Thyroid gland (tissue), 4 donors: ENCODE measurements at places on chromosomes 7 and 10. TPM values are rescaled to one million over a fixed set of nuclear protein-coding genes. Genes with fewer than 3 reads are reported as not detected.
A peak's percentile ranks its signal among the peaks of the same experiment; 100 is the strongest.

DNA sequence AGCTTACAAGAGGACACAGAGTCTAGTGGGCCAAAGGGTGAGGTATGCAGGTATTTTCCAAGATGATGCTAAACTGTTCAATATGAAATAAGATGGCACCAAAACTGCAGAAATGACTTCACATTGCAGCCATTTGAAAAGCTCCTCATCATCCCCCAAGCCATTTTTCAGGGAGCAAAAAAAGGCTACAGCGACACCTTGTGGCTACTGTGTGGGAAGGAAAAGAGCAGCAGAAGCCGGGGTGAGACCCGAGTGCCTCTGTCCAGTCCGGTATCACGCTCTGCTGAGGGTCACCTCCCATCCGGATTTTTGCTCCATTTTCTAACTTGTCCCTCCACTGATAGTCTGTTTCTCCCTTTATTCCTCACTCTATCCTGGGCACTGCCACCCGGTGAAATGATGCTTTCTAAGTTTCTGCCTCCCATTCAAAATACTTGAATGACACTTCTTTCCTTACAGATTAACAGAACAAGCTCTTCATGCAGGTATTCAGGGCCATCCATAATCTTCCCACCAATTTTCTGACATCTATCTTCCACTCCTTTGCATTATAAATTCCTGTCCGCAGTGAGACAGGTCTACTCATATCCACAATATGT, 220.2 kb downstream of the DGKI start:
- no peaks in the 10 kb centered on the region for H3K36me3 ChIP-seq
- H3K27me3 ChIP-seq, result no peaks in the 10 kb centered on the region
- DNase-seq, result peak; percentile 78
- H3K4me3 ChIP-seq, result no peak overlapping the region
- no peak overlapping the region for H3K27ac ChIP-seq

GRCh38 chr7:100568896-100569844, 4.5 kb downstream of the SAP25 start:
- peak overlapping the region; percentile 46 for H3K27ac ChIP-seq
- H3K36me3 ChIP-seq, result no peaks in the 10 kb centered on the region
- peaks cover 12% of the 10 kb centered on the region for H3K4me1 ChIP-seq
- H3K27me3 ChIP-seq, result no peaks in the 10 kb centered on the region

- no peaks in the 10 kb centered on the region for H3K27me3 ChIP-seq
- DNase-seq, result peak; percentile 20
Measured at GRCh38 chr7:15685358-15686294, 857 bp downstream of the MEOX2 start.

- H3K27me3 ChIP-seq, result no peaks in the 10 kb centered on the region
- DNase-seq, result no peak
- no peak overlapping the region for H3K4me3 ChIP-seq
- H3K36me3 ChIP-seq, result no peaks in the 10 kb centered on the region
- no peak overlapping the region for H3K27ac ChIP-seq
Measured at GRCh38 chr7:7156663-7157062, 25.7 kb upstream of the C1GALT1 start.

DNA sequence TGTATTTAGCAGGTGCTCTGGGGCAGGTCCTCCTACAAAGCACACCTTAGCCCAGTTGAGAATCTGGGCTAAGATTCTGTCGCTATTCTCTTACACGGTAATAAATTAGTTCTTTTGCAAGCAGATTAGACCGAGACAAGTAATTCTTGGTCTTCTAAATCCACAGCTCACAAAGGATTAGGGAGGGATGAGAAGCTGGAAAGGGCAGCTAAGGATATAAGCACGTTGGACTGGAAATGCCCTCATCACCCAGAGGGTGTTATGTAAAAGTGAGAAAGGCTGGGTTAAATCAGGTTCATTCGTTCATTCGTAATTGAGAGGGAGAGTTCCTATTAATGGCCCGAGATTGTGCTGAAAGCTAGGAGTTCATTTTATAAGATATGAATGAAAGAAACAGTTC, 41.8 kb downstream of the PFKFB3 start:
- no peak overlapping the region for H3K27ac ChIP-seq
- H3K36me3 ChIP-seq, result no peaks in the 10 kb centered on the region
- no peak overlapping the region for H3K4me3 ChIP-seq
- DNase-seq, result no peak

GRCh38 chr10:67385089-67385488, 310.9 kb downstream of the CTNNA3 start:
- H3K4me1 ChIP-seq, result no peaks in the 10 kb centered on the region
- no peak for DNase-seq
- no peak overlapping the region for H3K4me3 ChIP-seq
- H3K27ac ChIP-seq, result no peak overlapping the region
- no peaks in the 10 kb centered on the region for H3K27me3 ChIP-seq
- no peaks in the 10 kb centered on the region for H3K36me3 ChIP-seq

DNA sequence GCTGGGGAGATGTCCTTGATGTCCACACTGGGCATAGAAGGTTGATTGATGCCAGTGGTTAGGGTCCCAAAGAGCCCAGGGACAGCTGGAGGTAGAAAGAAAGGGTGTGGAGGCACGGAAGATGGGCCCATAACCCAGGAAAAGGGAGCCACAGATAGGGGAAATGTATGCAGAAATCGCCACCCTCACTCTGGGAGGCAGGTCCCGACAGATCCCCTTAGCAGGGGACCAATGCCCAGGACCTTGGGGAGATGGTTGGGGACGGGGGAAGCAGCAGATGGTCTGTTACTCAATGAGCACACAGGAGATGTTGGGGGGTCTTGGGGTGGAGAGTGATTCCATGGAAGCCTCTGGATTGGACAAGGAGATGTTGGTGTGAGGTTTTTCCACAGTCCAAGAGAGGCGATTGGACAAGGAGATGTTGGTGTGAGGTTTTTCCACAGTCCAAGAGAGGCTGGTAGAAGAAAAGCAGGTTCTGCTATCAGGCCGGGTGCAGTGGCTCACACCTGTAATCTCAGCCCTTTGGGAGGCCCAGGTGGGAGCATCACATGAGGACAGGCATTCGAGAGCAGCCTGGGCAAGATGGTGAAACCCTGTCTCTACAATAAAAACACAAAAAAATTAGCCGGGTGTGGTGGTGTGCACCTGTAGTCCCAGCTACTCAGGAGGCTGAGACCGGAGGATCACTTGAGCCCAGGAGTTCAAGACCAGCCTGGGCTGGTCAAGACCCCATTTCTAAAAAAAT, 7.0 kb upstream of the PPP1R35 start:
- H3K4me3 ChIP-seq, result no peak overlapping the region
- H3K4me1 ChIP-seq, result peaks cover 15% of the 10 kb centered on the region

- H3K27me3 ChIP-seq, result no peaks in the 10 kb centered on the region
- no peak overlapping the region for H3K27ac ChIP-seq
- DNase-seq, result no peak
- no peak overlapping the region for H3K4me3 ChIP-seq
Measured at GRCh38 chr7:94431619-94432280, 37.1 kb downstream of the COL1A2 start.

DNA sequence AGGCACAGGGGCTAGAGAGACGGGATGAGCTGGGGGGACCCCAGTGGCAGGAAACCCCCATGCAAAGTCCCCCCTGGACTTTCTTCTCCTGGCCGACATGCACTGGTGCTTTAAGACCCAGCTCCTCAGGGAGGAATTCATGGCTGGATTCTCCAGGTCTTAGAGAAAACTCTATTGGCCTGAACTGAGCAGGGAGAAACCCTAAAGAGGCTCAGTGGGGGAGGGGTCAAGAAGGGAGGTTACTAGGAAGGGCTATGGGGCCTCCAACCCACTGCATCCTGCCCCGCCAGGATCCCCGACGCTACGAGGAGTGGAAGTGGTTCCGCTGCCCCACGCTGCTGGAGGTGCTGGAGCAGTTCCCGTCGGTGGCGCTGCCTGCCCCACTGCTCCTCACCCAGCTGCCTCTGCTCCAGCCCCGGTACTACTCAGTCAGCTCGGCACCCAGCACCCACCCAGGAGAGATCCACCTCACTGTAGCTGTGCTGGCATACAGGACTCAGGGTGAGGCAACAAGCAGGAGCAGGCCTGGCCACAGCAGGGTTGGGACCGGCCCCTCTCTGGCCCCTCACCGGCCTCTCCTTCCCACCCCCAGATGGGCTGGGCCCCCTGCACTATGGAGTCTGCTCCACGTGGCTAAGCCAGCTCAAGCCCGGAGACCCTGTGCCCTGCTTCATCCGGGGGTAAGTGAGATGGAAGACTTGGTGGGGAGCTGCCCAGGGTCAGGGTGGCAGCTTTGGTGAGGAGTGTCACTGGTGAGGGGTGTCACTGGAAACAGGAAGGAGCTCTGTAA, 13.8 kb downstream of the ATG9B start:
- H3K36me3 ChIP-seq, result no peaks in the 10 kb centered on the region
- peaks cover 33% of the 10 kb centered on the region for H3K4me1 ChIP-seq
- H3K27me3 ChIP-seq, result peaks cover 4% of the 10 kb centered on the region
- H3K4me3 ChIP-seq, result no peak overlapping the region
- H3K27ac ChIP-seq, result no peak overlapping the region

DNA sequence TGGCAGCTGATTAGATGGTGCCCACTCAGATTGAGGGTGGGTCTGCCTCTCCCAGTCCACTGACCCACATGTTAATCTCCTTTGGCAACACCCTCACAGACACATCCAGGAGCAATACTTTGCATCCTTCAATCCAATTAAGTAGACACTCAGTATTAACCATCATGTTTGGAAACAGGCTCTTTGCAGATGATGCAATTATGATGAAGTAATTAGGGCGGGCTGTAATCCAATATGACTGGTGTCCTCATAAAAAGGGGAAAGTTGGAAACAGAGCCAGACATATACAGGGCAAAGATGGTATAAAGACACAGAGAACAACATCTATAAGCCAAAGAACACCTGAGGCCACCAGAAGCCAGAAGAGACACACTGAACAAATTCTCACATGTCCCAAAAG, 658.6 kb downstream of the CCSER2 start:
- no peak overlapping the region for H3K27ac ChIP-seq
- DNase-seq, result no peak
- no peak overlapping the region for H3K4me3 ChIP-seq
- H3K36me3 ChIP-seq, result no peaks in the 10 kb centered on the region

Gene LIPF
- not detected for total RNA-seq

Gene SLC16A12
- 30.3 TPM for total RNA-seq
